GM10248 (cell line): ENCODE measurements at places on chromosomes 2 and 18.

DNA sequence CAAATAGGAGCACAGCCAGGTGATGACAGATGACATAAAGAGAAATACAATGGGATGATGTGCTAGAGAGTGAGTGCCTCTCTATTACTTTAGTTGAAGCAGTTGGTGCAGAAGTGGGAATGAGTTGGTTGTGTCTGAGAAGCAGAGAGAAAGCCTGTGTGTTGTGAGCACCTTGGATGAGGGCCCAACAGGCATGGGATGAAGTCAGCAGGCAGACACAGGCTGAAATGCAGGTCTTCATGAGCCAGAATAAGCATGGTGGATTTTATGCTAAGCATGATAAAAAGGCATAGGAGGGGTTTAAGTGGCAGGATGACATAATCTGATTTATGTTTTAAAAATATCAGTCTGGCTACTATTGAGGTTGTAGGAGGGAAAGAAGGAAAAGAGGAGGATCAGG is 71.5 kb downstream of the KLHL14 start:
- no peak for DNase-seq

DNA sequence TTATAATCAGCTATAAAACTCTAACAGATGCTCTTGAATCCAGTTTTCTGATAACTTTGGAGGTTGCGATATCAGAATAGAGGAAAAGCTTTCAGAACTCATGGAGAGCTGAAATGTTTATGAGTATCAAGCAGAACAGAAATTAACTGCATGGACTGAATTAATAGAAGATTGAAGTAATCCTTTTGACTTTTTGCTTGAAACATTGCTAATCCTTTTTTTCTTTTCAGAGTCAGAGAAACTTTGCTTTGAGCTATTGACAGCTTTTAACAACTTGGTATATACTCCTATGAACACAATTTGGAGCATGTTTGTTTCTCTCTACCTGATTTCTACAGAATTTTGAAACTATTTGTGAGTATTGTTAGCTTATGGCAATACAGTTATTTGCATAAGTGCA is 1254.8 kb downstream of the LRP1B start:
- no peak for DNase-seq

- no peak for DNase-seq
Measured at GRCh38 chr2:203732092-203732952, 25.9 kb downstream of the CD28 start.

DNA sequence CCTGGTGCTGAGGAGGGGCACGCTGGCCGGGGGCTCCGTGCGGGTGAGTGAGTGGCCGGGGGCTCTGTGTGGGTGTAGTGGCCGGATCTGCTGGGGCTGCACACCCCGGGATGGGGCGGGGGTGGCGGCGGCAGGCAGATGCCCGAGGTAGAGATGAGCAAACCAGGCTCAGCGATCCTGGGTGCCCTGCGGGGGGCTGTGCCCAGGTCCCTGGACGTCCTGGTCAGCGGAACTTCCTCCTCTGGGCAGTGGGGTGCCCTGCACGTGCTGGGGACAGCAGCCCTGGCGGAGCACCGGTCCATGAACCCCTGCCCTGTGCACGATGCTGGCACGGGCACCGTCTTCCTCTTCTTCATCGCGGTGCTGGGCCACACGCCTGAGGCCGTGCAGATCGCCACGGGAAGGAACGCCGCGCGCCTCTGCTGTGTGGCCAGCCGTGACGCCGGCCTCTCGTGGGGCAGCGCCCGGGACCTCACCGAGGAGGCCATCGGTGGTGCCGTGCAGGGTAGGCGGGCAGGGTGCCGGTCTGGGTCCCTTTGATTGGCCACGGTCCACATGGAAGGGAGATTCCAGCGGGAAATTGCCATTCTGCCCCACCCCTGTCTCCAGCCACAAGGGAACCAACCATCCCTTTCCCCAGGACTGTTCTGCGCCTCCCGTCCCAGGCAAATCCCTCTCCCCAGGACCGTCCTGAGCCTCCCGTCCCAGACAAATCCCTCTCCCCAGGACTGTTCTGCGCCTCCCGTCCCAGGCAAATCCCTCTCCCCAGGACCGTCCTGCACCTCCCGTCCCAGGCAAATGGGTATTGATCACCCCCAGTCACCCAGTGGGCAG is 5.9 kb downstream of the NEU4 start:
- DNase-seq: peak; percentile 17

DNA sequence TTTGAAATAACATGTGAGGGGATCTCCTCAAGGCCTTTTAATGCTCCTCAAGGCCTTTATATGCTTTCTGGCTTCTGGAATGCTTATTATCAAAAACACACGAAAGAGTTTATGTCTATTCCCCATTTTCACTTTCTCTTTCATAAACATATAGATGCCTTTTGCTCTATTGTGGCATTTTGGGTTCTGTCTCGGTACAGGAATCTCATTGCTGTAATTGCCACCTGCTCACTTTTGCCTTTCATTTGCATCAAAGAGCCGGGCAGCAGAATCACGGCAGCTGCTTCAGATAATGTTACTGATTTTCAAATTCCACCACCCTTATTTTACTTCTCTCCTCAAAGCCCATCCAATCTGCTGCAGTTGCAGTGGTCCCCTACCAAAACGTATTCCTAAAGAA is 54.8 kb upstream of the LPIN2 start:
- DNase-seq: no peak

- DNase-seq: no peak
Measured at GRCh38 chr2:21245565-21245964, 121.8 kb downstream of the TDRD15 start.

GRCh38 chr2:188326669-188327301 is 35.1 kb downstream of the GULP1 start:
- no peak for DNase-seq

DNA sequence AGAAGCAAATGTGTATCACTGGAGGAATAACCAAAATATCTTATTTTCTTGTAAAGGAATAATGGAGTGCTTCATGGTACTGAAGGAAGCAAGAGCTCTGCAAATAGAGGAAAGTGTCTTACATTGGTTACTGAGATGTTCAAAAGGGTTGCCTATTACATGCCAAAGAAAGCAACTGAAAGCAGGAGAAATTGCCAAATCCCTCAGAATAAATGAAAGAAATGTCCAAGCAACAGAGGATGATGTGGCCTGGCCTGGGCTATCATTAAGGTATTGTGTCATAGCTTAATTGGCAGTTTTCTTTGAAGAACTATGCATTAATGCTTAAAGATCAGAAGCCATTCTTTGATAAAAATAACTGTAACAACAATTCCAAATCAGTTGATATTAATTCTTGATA is 173.7 kb downstream of the RAB3GAP1 start:
- DNase-seq: no peak

GRCh38 chr18:35481960-35482366 is 15.8 kb downstream of the INO80C start:
- DNase-seq: no peak

GRCh38 chr18:3914833-3915610 is 465.1 kb downstream of the TGIF1 start:
- no peak for DNase-seq
